ACHN (cell line): ENCODE measurements at places on chromosomes 2 and 18.
A peak's percentile ranks its signal among the peaks of the same experiment; 100 is the strongest.

DNA sequence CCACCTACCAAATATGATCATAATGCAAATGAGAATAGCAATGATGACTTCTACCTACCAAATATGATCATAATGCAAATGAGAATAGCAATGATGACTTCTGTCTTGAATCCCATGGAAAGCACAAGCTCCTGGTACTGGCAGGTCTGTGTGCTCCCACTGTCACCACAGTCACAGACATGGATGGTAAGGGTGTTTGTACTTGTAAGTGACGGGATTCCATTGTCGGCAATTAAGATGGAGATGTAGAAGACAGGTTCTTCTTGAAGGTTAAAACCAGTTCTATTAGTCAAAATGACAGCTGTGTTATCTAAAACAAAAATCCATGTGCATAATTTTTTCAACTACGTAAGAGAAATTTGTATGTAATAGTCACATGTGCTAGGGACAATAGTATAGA lies 95.0 kb downstream of the CDH19 start:
- no peak for DNase-seq

DNA sequence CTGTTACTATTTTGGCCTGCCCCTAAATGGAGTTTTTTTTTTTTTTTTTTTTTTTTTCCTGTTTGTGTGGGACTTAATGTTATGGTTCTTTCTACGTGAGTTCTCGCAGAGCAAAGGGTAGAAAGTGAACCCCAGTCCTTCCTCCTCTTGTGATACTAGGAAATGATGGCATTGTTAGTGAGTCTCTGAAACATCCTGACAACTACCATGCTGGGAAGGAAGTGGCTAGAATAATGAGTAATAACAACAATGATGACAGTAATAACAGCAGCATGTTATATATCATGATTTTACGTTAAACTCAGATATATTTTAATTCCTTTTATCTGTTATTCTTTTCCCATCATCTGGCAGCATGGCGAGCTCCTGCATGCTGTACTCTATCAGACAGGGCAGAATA lies 216.2 kb upstream of the LINC00305 start:
- DNase-seq: no peak

GRCh38 chr2:217010173-217010572 lies 150.3 kb upstream of the TNP1 start:
- DNase-seq: no peak

DNA sequence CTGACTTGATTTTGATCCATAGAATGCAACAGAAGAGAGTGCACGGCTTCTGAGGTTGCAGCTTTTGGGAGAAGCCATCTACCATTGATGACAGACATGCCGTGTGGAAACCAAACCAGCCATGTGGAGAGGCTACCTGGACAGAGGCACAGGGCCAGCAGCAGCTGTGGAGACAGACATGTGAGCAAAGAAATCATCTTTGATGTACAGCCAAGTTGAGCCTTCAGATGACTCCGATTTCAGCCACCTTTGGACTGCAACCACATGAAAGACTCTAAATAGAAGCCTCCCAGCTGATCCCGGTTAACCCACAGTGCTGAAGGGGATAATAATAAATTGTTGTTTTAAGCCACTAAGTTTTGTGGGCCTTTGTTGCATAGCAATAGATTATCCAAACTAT lies 54.2 kb downstream of the TSN start:
- no peak for DNase-seq

- no peak for DNase-seq
Observed at GRCh38 chr2:111034606-111035005, 86.1 kb upstream of the BCL2L11 start.

DNA sequence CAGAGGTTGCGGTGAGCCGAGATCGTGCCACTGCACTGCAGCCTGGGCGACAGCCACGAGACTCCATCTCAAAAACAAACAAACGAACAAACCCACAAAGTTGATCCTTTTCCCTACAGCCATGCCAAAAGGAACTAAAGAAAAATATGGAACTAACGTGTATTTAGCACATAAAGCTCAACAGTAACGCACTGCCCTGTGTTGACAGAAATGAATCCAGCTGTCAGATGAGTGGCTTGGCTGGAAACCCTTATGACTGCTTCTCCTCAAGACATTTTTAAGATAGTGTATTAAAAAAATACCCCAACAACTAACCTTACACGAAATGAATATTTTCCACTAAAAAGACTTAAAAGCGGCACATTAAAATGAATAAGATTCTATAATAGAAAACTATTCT lies 62.9 kb upstream of the TUBA3E start:
- no peak for DNase-seq

DNA sequence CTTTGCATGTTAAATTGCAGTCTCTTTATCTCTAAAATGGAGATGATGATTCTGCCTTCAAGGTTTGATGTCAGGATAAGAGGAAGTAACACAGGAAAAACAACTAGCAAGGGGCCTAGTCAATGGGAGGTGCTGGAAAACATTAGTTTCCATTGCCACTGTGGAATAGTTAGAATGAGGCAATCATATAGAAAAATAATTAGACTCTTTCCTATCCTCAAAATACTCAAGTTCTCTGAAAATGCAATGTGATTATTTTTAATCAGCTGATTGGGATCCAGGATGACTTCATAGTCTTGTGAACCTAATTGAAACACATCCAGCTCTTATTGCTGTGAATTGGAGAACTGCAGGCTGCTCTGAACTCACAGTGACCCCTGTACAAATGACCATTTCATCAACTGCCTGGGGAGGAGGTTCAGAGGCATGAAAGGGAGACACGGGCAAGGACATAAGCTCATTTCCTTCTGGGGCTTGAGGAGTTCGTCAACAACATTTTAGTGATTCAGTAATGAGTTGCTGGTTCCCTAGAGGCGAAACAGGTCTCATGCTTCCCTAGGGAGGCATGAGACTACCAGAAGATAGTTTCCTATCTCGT lies 422.5 kb downstream of the LPIN1 start:
- no peak for DNase-seq

- no peak for DNase-seq
Observed at GRCh38 chr2:1787755-1788477, 43.6 kb upstream of the PXDN start.

GRCh38 chr2:240567137-240567871 lies 980 bp upstream of the RNPEPL1 start:
- DNase-seq: no peak

- DNase-seq: no peak
Observed at GRCh38 chr18:33277431-33277830, 163.1 kb downstream of the CCDC178 start.

GRCh38 chr2:216724190-216724589 lies 28.8 kb upstream of the IGFBP5 start:
- DNase-seq: no peak

DNA sequence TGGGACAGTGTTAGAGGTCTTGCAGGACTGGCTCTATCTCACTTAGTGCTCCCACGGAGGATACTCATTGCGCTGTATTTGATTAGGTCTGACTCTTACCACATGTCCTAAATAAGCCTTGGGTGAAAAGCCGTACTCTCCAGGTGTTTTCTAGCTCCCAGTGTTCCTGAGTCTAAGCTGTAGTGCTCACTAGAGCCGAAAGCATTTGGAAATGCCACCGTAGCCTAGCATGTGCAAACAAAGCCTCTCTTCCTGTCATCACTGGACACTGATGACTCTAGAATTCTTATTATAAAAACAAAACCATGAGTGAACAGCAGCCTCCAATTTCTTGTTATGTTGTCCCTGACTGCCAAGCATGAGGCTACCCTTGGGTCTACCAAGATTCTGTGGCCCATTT lies 206.2 kb downstream of the TPGS2 start:
- DNase-seq: no peak

DNA sequence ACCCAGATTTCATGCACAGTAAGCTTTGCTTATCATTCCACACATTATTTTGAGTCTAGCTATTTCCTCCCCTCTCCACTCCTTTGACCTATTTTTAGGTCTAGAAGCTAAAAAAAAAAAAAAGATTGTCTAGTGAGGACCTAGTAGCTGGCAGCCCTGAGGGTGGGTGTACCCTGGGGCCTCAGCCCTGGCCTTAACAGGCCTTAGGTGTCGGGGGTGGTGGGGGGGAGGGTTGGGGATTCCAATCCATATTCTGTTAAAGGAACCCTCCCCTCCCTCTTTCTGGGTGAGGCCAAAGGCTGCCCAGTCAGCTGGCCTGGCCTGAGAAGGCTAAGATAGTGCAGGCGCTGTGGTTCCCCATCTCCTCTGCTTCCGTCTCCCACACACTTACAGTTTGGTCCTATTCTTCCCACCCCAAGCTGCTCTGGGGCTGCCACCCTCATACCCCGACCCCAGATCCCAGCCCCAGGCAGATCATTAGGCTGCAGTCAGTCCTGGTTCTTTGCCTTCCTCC lies 65.5 kb upstream of the HK2 start:
- no peak for DNase-seq

DNA sequence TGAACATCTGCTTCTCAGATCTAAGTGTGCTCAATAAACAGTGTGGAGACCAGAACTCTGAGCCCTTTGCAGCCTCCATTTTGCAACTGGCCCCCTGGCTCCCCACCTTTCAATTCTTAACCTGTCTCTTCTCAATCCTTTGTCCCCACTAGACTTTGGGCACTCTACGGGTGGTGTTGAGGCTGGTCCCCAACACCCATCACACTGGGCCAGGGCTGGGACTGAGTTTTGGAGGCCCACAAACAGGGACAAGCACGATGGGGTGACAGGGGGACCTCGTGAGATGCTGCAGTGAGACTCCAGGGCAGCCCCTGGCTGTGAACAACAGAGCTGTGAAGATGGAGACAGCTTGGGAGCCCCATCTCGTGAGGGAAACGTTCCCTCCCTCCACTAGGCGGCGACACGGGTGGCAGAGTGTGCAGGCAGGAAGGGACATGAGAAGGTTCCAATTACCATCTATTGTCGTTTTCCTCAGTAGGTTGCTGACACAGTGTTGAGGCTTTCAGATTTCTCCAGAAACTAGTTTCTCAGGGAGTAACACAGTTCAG lies 1.2 kb downstream of the ANKMY1 start:
- DNase-seq: peak; percentile 49

GRCh38 chr2:6073191-6074088 lies 381.3 kb downstream of the SOX11 start:
- peak; percentile 23 for DNase-seq

- DNase-seq: no peak
Observed at GRCh38 chr18:65907281-65907680, 156.5 kb downstream of the CDH7 start.

GRCh38 chr2:190350371-190350770 lies 7.0 kb downstream of the INPP1 start:
- no peak for DNase-seq

- no peak for DNase-seq
Observed at GRCh38 chr2:128425216-128425615, 106.5 kb upstream of the HS6ST1 start.

DNA sequence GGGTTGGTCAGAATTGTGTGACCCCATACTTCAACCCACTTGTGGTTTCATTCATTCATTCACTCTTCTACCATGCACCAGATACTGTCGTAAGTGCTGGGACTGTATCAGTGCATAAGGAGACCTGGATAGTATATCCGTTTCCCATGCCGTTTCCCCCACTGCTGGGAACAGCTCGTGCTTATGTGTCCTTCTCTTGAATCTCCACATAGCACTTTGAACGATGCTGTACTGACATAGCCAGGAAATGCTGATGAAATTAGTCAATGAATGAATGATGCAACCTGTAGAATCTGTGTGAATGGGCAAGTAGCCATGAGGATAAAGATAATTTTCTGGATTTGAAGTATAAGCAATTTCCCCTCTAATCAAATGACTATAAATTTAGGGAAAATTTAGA lies 276.1 kb downstream of the BCL2 start:
- no peak for DNase-seq

GRCh38 chr18:11002796-11003195 lies 146.6 kb downstream of the PIEZO2 start:
- DNase-seq: no peak

DNA sequence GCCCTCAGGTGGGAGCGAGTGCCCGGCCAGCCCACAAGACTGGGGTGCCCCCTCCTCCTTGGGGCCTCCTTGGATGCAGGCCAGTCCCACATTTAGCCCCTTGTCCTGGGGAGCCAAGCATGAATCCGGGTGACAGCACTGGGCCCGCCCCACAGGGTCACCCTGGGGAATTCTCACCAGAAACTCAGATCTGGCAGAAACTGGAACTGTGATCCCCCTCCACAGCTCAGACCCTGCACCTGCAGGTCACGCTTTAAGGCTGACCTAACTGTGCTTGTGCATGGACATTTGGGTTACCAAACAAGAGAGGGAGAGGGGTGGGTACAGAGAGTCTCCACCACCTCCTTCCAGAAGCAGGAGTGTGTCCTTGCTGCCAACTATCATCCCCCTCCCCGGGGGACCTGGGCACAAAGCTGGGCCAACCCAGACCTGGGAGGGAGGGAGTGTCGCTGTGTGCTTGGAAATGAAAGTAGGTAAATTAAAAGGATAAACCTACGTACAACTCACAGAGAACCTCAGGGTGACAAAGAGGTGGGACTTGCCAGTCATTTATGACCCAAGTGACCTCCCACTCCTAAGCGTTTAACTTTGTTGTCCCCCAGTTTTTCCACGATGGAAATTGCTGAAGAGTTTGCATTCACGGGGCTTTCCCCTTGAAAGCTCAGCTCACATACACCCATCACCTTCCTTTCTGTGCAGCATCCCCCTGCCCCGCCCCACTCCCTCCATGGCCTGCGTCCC lies 9.1 kb downstream of the ITM2C start:
- no peak for DNase-seq

DNA sequence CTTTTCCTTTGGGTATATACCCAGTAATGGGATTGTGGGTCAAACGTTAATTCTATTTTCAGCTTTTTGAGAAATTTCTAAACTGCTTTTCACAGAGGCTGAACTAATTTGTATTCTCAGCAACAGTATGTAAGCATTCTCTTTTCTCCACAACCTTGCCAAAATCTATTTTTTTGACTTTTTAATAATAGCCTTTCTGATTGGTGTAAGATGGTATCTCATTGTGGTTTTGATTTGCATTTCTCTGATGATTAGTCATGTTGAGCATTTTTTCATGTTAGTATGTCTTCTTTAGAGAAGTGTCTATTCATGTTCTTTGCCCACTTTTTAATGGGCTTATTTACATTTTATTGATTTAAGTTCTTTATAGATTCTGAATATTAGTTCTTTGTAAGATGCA lies 145.5 kb downstream of the TRABD2A start:
- DNase-seq: no peak

DNA sequence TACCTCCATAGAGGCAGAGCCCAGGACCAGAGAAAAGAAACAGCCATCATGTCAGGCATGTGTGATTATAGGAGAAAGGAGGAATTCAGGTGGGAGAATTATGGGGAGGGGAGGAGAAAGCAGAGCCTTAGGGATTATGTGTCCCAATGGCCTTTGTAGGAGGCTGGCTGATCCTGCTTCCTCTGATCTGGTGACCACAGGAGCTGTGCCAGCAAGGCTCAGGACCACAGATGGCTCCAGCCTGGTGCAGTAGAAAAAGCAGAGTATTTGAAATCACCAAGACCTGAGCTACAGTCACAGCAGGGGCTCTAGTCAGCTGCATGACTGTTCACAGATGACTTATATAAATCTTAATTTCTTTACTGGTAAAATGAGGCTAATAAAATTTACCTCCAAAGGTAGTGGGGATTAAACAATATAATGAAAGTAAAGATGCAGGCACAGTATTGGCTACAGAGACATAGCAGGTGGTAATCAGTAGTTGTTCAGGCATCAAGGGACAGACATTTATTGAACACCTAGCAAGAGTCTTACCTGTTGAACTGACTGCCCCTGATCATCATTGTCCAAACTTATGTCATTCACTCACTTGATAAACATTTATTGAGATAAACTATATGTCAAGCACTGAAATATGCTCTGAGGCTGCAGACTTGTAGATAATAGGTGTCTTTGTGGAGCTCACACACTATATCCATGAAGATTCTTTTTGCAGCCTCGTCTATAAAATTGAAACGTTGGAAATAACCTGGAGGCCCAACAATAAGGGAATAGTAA lies 121.3 kb downstream of the MYCN start:
- DNase-seq: no peak
